Stomach (tissue), 19 donors: ENCODE measurements at places on chromosomes 6 and 20. TPM values are rescaled to one million over a fixed set of nuclear protein-coding genes. Genes with fewer than 3 reads are reported as not detected.

GRCh38 chr20:35116258-35116657 is 23.7 kb upstream of the TRPC4AP start:
- no peak for DNase-seq

DNA sequence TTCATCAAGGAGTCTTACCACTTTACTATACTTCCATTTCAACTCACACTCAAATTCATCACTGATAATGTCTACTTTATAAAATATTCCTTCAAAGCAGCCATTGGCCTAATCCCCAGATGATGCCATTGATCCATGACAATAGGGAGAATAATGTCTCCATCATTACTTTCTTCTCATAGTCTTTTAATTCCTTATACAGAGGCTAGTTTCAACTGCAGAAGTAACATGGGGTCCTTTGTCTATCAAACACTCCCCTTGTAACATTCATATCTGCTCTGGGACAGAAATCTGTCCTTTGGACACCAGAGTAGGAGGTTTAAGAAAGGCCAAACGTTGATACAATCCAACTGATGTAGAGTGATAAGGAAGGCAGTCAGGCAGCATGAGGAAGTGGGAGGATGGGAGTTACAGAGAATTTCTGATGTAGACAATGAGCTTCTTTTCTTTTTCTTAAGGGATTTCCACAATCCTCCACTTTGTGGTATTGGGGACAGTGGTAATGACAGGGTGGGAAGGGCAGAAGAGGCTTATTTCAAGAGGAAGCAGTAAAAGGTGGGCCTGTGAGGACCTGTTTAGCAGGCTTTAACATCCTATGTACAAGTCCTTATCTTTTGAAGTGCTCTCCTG is 18.9 kb upstream of the HLA-DOA start:
- no peak for DNase-seq

- DNase-seq: no peak
Measured at GRCh38 chr6:167576828-167577503, 249.7 kb upstream of the AFDN start.

Gene MOG
- not detected for total RNA-seq

Gene VWA7
- 9.8 TPM for total RNA-seq

Gene SPATS1
- not detected for total RNA-seq

- no peak for DNase-seq
Measured at GRCh38 chr6:105898286-105898685, 187.8 kb upstream of the PRDM1 start.

Gene LZTS3
- 5.3 TPM for total RNA-seq

GRCh38 chr6:143026696-143027449 is 33.8 kb upstream of the AIG1 start:
- peak; percentile 35 for DNase-seq

GRCh38 chr6:46325561-46326530 is 155.1 kb upstream of the ENPP5 start:
- no peak for DNase-seq

Gene CAPN11
- not detected for total RNA-seq

DNA sequence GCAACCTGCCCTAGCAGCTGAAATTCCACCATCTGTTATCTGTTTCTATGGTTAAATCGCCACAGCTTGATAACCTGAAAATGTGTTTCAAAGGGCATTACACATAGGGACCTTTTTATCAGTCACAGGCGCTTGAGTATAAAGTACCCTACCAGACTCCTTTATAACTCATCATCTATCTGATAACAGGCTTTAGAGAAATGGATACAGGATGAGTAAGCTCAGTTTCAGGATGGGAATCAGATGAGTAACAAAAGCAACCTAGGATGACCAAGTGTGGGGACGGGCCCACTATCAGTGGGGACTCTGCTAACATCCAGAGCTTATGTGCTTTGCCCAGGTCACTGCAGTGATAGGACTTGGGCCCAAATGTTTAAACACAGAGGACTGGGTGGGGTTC is 75.6 kb downstream of the PRND start:
- DNase-seq: no peak

GRCh38 chr20:44008806-44009678 is 94.4 kb downstream of the TOX2 start:
- DNase-seq: no peak

GRCh38 chr6:77457720-77458349 is 5.5 kb downstream of the HTR1B start:
- peak; percentile 65 for DNase-seq

- peak; percentile 77 for DNase-seq
Measured at GRCh38 chr6:36692861-36693702, 4.5 kb upstream of the RAB44 start.

DNA sequence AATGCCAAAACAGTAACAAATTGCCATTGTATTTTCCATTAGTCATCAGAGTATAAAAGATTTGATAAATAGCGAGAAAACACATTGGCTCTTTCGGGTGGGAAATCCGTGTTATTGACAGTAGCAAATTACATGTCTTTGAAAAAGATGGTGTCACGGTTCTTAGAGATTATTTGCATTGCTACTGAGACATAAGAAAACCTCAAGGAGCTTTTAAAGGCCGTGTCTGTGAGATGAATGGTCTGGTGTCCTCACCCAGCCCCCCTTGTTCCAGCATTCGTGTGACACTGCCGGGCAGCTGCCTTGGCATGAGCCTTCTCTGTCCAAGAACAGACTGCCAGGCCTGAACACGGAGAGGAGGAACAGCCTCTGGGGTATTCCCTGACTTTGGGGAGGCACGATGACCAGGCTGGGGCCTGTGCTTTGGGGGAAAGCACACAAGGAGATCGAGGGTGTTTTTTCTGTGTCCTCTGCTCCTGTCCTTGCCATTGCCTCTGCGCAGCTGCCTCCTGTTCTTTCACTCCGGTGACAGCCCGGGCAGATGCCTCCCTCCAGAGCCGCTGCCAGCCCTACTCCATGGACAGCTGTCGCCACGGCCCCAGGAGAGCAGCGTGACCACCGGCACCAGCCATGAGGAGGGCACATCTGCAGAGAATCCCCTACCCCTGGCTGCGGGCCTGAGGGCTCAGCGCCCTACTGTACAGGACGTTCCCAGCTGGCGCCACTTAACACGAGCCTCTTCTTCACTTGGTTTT is 167.7 kb upstream of the CDYL start:
- DNase-seq: peak; percentile 16

Gene MDFI
- 8.3 TPM for total RNA-seq

Gene ADGB
- 0.29 TPM for total RNA-seq

DNA sequence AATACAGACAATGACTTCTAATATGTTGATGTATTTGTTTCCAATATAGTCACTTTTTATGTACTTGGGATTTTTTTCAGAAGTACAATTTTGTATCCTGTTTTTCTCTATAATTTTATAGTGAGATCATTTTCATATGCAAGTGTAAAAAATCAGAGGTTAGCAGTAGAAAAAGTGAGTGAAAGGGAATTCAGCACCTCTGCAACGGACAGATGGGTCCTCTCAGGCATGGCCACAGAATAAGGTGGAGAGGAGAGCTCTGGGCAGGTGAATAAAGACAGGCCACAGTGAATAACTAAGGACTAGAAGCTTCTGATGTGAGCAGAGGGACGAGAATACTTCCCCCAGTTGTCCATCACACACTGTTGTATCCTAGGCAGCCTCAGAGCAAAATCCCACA is 210.1 kb upstream of the CNR1 start:
- DNase-seq: no peak

GRCh38 chr20:50054626-50055511 is 58.1 kb downstream of the UBE2V1 start:
- peak; percentile 89 for DNase-seq

Gene NOX3
- total RNA-seq: not detected
